ENCODE measurements at places on chromosomes 1 and 21.

DNA sequence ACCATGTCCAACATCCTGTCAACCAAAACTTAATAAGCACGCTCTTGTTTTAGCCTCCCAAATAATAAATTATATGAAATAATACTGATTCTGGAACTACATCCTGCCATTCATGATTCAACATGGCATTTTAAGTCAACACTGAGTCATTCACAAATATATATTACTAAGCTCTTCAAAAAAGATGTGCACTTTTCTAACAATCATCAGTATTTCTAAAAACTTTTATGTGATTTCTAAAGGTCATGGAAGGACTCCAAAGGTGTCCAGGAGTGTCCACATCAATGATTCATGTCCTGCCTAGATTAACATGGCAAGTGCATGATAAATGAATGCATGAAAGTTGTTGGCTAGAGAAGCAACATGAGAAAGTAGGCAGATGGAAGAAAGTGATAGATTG lies 51.6 kb downstream of the NEGR1 start:
- DNase-seq, result no peak

DNA sequence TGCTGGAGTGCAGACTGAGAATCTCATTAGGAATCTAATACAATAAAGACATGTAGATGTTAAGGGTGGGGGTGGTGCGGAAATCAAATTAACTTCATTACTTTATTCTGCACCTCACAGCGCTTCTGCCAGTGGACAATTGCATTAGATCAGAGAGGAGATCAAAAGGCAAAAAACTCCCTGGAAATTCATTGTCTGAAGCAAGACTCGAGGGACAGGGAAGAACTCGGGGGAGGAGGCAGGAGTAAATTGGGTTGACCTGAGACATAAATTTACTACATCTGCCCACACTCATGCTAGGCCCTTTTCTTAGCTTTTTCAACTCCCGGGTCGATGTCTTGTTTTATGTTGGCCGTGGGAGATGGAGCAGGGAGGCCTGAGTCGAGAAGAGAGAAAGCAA lies 315.4 kb downstream of the SPATA17 start:
- DNase-seq, result no peak

DNA sequence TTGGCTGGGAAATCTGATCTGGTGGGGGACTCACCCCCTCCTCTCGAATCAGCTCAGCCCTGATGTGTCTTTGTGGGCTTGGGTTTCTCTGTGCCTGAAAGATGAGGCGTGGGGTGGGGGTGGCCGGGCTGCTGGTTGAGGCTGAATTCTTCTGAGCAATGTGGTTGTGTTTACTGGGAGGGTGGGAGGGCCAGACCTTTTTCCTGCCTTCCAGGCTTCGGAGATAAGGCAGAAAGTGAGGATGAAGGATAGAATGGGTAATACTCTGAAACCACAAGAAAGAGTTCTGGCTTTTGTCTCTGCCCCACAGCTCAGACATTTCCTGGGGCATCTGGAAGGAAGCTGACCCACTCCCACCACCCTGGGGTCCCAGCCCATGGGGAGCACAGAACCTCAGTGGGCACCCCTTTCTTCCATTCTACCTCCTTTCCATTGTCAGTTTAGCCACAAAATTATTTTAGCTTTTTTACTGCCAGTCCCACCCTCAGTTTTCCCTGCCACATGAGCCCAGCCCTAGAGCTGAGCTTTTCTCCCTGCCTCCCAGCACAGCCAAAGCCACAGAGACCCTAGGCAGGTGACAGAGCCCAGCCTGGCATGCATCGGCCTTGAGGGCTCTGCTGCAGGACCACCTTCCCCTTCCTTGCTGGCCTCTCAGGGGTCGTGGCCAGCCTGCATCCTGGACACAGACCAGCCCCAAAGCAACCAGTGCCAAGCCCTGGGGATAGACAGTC lies 11.2 kb downstream of the ALX3 start:
- no peak for DNase-seq

- no peak for DNase-seq
Measured at GRCh38 chr1:240611228-240611618, 732 bp downstream of the GREM2 start.

GRCh38 chr1:31669786-31670592 lies 25.3 kb upstream of the PEF1 start:
- DNase-seq, result no peak

GRCh38 chr21:46295996-46296752 lies 10.0 kb downstream of the YBEY start:
- DNase-seq, result peak; percentile 9

DNA sequence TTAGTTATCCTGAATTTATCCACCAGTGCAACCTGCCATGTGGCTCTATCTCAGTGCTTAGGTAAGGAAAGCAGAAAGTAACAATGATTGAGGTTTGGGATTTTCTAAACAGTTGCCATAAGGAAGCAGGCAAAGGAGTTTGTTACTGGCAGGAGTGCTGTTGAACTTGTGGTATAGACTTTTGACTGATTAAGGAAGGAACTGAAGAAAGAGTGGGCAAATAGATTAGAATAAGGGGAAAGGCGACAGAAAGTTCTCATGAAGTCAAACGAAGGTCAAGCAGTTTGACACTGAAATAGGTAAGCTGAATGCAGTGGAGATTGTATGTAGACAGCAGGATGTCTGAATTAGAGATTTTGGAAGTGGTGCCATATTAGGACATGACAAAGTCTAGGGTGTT lies 24.2 kb upstream of the CR2 start:
- peak; percentile 41 for DNase-seq

GRCh38 chr1:219542828-219543518 lies 69.9 kb downstream of the ZC3H11B start:
- DNase-seq, result no peak

DNA sequence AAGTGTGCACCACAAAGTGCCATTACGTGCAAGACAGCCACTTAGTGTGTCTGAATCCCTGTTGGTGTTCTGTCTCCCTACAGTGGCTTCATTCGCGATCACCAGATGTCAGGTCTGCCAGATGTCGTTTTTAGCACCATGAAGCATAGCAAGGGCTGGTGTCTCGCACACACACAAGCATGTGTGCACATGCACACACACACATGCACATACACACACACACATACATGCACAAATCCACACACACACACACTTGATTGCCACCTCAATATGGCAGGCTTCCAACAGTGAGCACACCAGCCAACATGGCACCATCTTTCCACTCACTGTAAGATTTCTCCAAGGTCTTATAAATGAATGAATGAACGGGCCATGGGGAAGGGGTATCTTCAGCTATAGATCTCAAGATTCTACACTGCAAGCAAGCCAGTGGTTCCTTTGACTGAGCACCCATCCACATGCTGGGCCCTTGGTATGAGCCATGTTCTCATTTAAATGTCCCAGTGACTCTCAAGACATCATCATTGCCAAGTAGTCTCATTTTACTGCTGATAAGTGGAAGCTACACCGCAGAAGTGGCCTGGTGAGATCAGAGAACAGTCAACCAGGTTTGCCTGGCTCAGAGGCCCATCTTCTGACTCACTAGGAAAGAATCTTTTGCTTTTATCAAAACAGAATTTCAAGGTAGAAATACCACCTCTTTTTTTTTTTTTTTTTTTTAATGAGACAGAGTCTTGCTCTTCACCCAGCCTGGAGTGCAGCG lies 84.9 kb downstream of the SIM2 start:
- no peak for DNase-seq

GRCh38 chr1:47755101-47755990 lies 241.8 kb downstream of the TRABD2B start:
- DNase-seq, result no peak

- DNase-seq, result no peak
Measured at GRCh38 chr1:226209307-226210059, 14.0 kb upstream of the MIXL1 start.

- DNase-seq, result no peak
Measured at GRCh38 chr1:64474665-64475439, 4.9 kb downstream of the CACHD1 start.

GRCh38 chr21:26683996-26684395 lies 110.9 kb upstream of the CYYR1 start:
- no peak for DNase-seq

DNA sequence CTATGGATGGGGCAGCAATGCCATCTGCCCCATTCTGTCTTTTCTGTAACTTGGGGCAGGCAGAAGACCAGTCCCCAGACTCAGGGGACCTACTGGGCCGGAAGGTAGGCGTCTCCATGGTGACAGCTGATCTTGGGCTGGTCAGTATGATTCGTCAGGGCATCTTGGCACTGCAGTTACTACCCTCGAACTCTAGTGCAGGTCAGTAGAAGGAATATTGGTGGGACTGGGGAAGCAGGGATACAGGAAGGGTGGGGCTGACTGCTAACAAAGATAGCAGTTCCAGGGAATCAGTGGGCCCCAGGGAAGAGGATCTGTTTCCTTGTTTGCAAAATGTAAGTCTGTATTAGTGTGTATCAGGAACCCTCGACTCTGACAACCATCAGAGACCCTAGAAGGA lies 26.2 kb downstream of the SZT2 start:
- DNase-seq, result no peak

DNA sequence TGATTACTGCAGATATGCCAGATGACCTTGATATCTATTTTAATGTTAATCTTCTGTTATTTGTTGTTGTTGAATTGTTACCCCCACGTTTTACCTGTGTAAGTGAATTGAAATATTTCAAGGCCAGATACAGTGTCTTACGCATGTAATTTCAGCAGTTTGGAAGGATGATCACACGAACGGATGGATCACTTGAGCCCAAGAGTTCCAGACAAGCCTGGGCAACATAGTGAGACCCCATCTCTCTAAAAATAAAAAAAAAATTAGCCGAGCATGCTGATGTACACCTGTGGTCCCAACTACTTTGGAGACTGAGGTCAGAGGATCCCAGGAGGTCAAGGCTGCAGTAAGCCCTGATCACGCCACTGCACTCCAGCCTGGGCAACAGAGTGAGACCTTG lies 32.2 kb downstream of the SDCCAG8 start:
- no peak for DNase-seq

DNA sequence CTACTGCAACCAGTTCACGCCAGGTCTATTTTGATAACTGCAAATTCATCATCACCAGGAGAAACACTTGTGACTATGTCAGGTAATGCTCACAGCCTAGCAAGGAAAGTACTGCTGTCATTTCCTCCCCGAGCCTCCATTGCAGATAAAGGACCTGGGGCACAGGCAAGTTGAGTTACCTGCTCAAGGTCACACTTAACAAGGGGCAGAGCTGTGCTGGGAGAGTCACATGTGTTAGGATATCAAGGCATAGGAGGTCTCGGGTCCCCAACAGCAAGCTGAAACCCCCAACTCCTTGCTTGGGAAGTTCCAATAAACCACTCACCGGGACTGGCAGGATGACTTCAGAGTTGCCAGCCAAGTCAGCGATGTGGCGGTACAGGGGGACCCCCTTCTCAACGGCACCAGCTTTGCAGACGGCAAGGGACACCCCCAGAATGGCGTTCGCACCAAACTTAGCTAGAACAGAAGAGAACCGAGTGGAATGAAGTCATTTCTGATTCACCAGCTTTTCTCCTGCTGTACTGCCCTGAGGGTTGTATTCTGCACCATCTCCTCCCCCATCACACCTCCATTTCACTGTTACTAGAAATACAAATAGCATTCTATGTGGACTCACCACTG lies 11.6 kb downstream of the ENO1 start:
- DNase-seq, result no peak

DNA sequence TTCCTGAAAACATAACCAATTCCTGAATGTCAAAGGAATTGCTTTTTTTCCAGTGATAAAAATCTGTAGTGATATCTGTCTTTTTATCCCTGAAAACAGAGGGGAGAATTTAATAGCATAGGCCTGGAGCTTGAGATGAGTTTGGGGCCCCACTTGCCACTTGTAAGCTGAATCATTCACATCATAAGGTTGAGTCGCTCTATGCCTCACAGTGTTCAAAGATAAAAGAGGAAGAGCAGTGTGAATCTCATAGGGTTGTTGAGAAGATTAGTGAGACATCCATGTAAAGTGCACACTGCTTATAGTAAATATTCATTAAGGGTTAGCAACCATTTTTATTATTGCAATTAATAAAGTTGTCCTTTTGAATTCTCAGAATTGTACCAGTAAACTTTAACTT lies 271.3 kb downstream of the DNM3 start:
- no peak for DNase-seq

GRCh38 chr1:153728305-153729066 lies 636 bp downstream of the INTS3 start:
- no peak for DNase-seq

- no peak for DNase-seq
Measured at GRCh38 chr1:95007687-95008086, 65.1 kb downstream of the ALG14 start.

GRCh38 chr1:166221316-166221715 lies 54.5 kb upstream of the FAM78B start:
- no peak for DNase-seq

Data from GDM1 (cell line).